NCI-H187 (cell line): ENCODE measurements at places on chromosomes 1 and 21.

DNA sequence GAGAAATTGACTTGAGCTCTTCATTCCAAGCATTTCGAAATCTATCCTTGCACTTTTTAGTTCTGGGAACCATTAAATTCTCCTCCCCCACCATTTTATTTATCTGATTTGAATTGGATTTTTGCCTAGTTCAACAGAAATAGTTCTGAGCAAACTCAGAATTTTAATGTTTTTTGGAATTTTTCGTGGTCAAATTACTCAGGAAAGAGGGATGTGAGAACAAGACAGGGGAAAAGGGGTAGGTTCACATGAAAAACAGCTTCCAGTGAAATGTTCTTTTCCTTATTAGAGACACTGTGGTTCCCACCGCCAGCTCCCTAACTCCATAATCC lies 5.7 kb upstream of the ZNF697 start:
- no peak for DNase-seq

DNA sequence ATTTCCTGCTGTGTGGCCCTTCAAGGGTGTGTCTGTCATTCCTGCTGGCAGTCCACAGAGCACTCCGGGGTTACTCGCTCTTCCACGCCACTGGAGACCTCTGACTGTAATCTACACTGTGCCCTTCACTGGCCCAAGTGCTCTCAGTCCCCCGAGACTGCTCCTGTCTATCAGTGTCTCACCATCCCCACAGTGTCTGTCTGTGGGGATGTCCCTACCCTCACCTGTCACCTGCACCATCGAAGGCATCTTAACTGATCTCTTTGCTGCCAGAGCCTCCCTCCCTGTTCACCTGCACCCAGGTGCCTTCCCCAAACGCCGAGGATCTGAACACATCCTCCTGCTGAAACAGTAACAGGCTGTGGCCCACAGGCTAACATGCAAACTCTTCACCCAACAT lies 136.7 kb downstream of the MATN1 start:
- no peak for DNase-seq

GRCh38 chr1:225766967-225767633 lies 10.5 kb upstream of the SRP9 start:
- no peak for DNase-seq

GRCh38 chr1:92792340-92792782 lies 7.5 kb upstream of the EVI5 start:
- DNase-seq: no peak

DNA sequence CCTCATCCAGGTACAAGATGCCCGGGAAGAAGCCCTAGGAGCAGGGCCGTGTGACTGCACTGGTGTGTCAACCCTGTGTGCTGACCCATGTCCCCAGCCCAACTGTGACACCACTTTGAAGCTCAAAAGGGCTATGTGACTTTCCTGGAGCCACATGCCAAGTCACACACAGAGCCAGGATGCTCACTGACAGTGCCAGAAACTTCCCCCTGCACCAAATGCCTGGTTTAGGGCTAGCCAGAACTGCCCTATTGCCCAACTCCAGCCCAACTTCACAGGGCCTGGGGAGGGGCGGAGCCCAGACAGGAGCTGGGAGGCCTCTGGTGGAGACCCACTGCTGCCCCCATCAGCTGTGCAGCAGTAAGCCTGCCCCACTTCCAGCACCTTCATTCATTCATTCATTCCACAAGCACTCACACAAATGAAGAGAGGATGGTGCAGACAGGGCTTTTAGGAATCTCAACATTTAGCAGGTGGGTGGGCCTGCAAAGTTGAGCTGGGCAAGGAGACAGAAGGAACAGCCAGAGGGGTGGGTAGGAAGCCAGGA lies 36.7 kb downstream of the KCNQ4 start:
- no peak for DNase-seq

GRCh38 chr1:59020151-59020997 lies 236.5 kb upstream of the JUN start:
- no peak for DNase-seq

DNA sequence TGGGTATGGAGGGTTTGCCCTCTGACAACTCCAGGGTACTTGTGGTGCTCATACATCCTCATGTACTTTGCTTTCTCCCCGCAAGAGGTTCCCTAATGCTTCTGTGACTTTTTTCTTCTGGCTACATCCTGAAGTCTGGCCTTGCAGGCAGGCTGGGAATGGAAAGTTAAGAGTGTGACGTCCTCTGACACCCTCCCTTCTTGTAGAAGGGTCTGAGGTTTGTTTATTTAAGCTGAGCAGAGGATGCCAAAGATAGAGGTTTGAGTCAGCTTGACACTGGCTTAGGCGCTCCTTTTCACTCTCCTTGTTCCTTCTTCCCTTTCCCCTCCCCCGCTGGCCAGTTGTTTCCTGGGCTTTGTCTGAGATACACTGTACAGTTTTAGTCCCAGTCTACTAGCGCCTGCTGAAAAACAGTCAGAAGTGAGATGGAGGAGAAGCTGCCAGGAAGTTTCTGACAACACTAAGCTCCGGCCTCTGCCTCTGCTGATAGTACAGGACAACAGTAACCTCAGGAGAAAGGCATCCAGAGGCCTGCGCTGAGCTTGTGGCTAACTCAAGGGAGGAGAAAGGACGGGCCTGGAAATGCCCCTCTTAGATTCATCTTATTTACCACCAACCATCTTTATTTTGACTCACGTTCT lies at the start of gene MACF1:
MACF1 (plus strand) TSS at position 255 of the 641 bp plus-strand sequence; CDS start at position 583, 328 bp downstream.
- DNase-seq: no peak

GRCh38 chr1:208029381-208030287 lies 118.7 kb upstream of the CD34 start:
- no peak for DNase-seq

- no peak for DNase-seq
Observed at GRCh38 chr1:32997381-32997891, 32.8 kb upstream of the RNF19B start.
